Stimulated activated CD8-positive, alpha-beta memory T cell treated with anti-CD3 and anti-CD28 coated beads, Interleukin-4, amount 100 ng/mL, for 1 hour (primary cell): ENCODE measurements at places on chromosomes 6 and 20.

GRCh38 chr6:9485992-9486391 lies 928.9 kb downstream of the TFAP2A start:
- no peak for DNase-seq

DNA sequence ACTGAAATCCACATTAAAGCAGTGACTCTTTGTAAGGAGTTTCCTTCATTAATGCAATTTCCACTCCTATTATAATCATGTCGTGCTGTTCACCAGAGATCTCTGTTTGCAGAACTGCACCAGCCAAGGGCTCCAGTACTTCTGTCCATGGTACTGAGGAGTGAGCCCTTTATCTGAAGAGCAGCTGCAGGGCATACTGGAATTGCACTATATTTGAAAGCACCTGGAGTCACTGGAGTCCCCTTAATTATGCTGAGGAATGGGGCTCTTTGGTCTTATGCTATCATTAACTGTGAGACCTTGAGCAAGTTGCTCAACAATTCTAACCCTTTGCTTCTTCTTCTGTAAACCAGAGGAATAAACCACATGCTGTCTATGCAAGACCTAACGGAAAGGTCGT lies 61.7 kb upstream of the NUP153 start:
- no peak for DNase-seq

DNA sequence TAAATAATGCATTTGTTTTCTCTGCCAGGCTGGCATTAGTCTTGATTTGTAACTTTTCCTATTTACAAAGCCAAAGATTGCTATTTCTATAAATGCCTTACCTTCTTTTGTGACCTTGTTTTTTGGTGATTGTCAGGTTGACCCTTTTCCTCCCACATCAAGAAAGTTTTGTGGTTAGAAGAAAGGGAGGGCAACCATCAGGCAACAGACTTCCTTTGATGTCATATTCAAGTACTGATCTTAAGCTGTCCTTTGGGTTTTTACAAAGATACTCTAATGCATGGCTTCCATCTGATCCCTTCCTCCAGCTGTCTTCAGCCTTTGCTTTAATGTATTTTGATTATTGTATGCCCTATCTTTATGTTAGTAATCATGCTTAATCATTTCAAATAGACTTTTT lies 23.9 kb downstream of the RNF217 start:
- DNase-seq, result no peak

DNA sequence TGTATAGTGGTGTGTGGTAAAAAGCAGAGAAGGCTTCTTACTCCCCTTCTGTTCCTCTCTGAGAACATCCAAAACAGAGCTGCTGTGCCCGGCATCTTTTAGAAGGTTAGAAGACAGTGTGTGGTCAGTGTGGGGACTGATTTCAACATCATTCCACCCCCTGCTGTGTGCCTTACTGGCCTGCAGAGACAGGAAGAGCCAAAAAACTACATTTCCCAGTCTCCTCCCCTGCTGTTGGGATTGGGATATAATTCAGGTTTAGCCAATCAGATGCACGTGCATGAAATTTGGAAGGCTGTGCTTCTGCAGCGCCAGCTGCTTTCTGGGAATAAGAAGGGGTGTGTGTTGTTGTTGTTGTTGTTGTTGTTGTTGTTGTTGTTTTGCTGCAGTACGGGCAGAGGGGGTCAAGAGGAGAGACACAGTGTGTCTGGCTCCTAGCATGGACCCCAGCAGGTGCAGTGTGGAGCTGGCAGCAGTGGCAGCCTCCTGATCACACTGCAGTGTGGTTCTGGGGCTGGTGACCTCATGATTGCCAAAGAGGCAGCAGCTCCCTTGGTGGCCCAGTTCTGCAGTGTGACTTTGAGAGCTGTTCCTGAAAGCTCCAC lies 74.7 kb downstream of the MRPL14 start:
- no peak for DNase-seq

- DNase-seq, result no peak
These were observed 954.0 kb upstream of the MAN1A1 start for GRCh38 chr6:120303527-120303926.

- no peak for DNase-seq
These were observed 83.4 kb downstream of the CCDC170 start for GRCh38 chr6:151577257-151577656.

GRCh38 chr6:126722411-126722810 lies 382.5 kb downstream of the CENPW start:
- no peak for DNase-seq

DNA sequence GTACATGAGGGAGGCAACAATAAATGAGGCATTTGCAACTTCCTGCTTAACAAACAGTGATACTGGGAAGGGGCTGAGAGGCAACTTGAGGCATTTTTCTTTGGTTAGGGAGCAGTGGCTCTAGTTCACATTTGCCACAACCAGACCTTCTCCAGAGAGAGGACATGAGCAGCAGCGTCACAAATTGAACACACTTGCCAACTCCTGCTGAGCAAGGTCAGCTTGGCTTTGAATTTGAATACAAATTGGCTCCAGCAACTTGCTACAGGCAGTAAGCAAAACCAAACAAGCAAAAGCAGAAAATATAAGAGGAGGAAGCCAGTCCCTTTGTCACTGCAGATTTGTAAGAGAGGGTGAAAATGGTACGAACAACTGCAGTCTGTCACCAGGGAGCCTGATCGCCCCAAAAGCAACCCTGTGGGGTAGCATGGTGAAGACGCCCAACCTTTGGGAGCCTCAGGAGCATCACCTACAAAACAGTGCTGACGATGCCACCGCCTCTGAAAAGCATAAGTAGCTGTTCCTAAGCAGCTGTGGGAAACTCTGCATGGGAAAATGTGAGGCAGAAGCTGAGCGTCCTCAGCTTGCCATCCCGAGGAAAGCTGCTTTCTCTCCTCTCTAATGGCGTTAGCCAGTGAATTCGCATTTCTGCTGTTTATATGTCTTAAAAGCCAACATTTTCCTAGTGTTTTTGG lies 378.7 kb downstream of the RNGTT start:
- no peak for DNase-seq

- no peak for DNase-seq
These were observed 5.5 kb downstream of the ZSCAN12 start for GRCh38 chr6:28393912-28394662.

DNA sequence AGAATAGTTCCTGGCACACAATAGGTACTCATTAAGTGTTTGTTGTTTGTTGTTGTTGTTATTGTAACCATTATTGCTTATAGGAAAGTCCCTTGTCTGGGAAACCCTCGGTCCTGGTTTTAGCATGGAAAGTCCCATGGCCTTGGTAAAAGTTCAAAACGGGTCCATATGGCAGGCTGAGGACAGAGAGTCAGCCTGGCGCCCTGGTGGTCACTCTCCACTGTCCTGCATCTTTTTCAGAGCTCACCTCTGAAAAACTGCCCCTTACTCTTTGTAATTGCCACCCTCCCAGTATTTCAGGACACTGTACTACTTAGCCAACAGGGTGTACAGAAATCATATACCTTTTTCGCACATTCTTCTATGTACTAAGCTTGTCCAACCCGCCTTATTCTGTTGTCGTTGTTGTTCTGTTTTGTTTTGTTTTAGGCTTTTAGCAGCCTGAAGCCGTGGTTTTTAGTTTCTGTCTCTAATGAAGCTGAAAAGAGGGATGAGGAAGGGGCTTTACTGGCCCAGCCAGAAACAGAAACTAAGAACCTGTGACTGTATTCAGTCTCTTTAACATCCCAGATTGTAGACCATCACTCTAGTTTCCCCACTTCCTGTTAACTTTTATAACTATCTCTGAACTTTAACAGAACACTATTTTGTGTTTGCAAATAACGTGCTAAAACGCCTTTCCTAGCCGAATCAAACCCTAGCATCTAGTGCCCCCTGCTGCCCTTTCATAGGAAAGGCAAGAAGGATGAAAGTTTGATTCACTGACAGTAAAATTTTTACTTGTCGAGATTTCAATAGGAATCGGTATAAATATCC lies 7.6 kb upstream of the TMEM14A start:
- DNase-seq, result peak; percentile 45

GRCh38 chr6:81977486-81977885 lies 225.0 kb upstream of the TENT5A start:
- no peak for DNase-seq

- no peak for DNase-seq
These were observed 139.4 kb upstream of the AKAP12 start for GRCh38 chr6:151100326-151100725.

DNA sequence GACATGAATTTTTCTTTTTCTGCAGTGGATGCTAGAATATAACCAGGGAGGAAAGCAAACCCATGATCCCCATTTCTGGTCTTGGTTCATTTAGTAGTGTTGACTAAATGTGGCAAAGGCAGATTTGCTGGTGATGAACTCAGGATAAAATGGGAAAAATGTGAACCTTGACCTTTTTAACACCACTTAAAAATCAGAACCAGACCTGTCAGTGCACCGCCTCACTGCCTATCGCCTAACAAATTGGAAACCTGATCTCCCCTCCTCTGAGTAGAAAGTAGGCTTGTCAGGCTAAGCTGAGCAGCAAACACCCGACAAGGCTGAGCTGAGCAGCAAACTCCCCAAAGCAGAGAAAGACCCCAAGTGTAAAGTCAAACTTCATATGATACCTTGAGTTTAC lies 254.8 kb downstream of the FOXC1 start:
- DNase-seq, result no peak

- DNase-seq, result no peak
These were observed 2.5 kb downstream of the ADRM1 start for GRCh38 chr20:62305149-62305764.
